Cerebellum (tissue), 4 donors: ENCODE measurements at places on chromosomes 11 and 22.

- no peak for DNase-seq
Observed at GRCh38 chr22:19987394-19988306, 29.0 kb downstream of the ARVCF start.

DNA sequence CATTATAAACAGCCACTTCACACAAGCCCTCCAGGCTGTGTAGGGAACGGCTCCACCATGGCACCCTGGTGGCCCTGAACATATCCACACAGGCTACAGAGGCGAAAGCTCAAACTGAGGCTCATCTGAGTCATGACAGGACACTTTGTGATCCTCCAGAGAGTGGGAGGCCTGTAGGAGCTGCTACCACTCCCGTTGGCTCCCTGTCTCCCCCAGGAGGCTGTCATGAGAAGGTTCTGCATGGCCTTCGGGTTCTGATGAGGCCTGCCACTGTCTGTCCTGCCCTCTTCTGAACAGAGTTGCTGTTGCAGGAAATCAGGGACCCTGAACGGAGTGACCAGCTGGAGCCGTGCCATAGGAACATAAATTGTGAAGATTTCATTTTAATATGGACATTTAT lies 23.8 kb upstream of the ALDH3B2 start:
- no peak for DNase-seq

DNA sequence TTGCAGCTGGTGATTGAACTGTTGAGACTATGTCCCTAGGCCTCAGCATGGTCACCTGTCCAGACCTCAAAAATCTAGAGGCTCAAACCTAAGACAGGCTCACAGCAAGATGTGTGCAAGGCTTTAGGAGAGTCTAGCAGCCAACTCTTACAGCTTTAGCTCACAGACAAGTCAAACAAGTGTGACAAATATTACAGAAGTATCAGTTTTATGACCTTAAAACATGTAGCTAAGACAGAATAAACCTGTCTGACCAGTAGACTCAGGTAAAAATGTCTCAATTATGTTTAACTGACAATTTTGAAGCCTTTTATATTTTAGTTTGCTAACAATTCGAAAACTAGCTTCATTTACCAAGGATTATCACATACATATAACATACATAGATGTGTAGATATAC lies 80.0 kb upstream of the HTATIP2 start:
- DNase-seq, result no peak

DNA sequence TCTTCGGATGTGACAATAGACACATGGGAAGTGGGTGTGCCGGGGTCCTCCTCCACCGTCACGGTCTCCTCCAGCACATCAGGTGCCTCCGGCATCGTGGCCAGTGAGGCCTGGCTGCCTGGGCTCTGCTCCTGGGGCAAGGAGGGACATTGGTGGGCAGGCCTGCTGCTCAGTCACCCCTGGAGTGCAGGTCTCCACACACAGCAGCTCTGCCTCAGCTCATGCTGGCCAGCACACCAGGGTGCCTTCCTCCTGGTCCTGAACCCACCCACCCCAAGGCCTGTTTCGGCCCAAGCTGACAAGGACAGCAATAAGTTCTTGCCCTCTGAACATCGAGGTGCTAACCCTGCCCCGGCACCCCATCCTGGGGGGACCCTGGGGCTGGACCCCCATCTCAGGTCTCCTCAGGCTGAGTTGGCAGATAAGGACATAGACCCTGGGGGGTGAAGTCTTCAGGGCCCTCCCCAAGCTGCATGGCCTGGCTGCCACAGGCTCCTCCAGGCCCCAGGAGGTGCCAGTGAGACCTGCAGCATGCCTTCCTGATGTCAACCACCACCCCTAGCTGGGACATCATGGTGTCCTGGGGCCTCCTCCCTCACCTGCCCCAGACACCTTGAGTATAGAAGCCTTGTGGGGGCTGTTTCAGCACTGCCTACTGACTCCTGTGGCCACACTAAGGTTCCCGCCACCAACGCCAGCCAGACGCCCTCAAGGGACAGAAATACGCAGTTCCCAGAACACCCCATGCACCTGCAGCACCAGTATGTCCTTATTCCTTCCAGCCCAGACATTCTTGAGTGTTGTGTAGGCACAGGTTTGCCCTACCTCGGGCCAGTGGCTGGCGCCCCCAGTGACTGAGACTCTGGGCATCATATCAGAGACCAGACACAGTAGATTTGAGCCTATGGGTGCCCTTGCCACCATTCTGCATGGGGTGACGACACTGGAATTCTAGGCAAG lies 34.4 kb downstream of the ARVCF start:
- no peak for DNase-seq

GRCh38 chr11:110475671-110476070 lies 45.9 kb downstream of the FDX1 start:
- DNase-seq, result no peak

DNA sequence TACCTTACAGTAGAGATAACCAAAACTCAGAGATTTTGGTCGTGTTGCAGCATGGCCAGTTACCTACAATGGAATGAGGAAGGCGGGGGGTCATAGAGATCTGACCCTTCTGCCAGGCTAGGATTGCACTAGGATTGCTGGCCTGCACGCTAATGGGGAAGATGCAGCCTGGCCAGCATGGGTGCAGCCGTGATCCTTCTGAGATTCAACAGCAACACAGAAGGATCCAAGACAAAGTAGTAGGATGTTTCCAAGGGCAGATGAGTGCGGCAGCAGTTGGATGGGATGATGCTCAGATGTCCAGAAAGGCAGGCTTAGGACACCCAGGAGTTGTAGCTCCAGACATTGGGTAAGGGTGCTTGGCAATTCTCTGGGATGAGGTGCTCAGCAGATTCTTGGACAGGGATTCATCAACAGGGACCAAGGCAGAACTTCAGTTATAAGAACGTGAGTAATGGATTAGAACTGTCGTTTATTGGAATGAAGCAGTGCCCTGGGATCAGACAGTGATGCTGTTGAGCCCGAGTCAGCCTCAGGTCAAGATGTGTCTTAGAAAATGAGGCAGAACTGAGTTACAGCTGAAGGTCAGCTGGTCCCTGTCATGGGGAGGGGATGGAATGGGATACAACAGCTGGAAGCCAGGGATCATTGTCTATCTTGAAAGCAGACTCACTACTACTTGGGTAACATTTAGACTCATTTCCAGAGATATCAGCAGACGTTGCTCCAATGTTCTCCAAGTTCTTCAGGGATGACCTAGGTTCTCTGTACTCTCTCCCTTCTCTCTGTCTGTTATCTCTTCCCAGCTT lies 71.0 kb downstream of the PARVA start:
- no peak for DNase-seq

DNA sequence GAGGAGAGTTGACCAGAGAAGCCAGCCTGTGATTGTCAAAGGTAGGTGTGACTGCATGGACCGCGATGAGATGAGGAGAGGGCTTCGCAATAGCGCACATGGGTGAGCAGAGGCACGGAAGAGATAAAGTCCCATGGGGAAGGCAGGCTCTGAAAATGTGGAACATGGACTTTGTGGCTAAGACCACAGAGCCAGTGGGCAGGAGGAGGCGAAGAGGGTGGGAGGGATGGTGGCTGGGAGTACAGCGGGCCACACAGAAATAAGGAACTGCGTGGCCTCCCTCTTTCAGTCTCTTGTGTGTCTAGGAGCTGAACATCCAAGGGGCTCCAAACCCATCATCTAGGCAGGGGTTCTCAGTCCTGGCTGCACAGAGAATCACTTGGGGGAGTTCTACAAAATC lies 98.6 kb downstream of the TENM4 start:
- no peak for DNase-seq

DNA sequence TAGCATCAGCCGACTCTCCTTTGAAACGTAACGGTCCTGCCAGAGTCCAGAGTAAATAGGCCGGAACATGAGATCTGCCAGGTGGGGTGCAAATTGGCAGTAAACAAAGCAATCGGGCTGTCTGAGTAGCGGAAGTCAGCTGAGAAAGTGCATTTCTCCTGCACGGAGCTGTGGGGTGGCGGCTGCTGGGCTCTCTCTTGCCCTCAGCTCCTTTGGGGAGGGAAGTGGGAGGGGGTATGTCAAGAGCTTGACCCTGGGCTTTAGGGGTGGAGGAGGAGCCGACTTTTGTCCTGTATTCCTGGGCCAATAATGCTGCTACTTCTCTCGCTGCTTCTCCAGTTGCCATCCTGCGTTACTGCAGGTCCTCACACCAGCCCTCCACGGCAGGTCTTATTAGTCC lies 11.6 kb downstream of the GRIK4 start:
- no peak for DNase-seq
